ENCODE measurements at places on chromosomes 2 and 18. TPM values are rescaled to one million over a fixed set of nuclear protein-coding genes. Genes with fewer than 3 reads are reported as not detected.

SERPINB3 gene
- not detected for total RNA-seq

PROM2 gene
- 202 TPM for total RNA-seq

TSPYL6 gene
- not detected for total RNA-seq

CAPN13 gene
- 44.4 TPM for total RNA-seq

OTOS gene
- not detected for total RNA-seq

CCDC68 gene
- total RNA-seq, result 9.8 TPM

HOXD11 gene
- total RNA-seq, result not detected

SPRED2 gene
- total RNA-seq, result 34.7 TPM

DSC1 gene
- total RNA-seq, result not detected

PER2 gene
- 29.8 TPM for total RNA-seq

UGT1A3 gene
- total RNA-seq, result 0.86 TPM

KYNU gene
- total RNA-seq, result 3.3 TPM

All from mucosa of gallbladder (tissue), 1 donor.